CD4-positive, alpha-beta T cell treated with Interferon alpha-2 for 1 hour (primary cell): ENCODE measurements at places on chromosomes 6 and 20.

GRCh38 chr6:90669420-90669819 lies 82.5 kb upstream of the MAP3K7 start:
- no peak for DNase-seq

DNA sequence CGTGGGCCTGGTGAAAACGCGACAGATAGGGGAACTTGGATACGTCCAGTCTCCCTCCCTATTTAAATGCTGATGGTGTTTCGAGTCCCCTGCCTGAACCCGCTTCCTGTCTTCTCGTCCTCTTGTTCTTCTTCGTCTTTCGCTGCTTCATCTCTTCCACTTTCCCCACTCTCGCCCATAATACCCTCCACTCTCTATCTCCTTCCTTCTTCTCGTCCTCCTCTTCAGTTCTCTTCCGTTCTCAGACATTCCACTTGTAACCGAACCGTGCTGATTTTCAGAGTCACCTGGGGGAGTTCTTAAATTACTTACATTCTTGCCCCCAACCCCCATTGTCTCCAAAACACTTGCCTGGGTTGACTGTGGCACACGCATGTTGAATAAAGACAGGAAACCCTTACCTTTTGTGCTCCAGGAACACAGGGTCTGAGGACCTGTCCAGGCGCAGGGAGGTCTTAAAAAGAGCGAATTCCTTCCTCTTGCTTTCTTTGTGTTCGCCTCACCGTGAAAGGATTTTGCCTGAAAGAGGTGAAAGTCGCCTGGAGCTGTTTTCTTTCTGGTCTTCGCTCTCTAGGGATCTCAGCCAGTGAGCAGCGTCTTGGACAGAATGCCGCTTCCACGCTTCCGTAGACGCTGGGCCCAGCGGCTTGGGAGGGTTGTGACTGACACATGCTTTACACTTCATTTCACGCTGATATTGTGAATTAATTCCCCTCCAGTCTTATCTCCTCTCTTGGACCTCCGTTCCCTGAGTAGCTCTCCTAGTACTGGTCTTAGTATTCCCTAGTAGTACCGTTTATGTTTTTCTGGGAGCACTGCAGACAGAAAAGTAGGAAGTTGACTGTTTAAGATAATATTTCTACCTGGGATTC lies 184.0 kb downstream of the GPX5 start:
- no peak for DNase-seq

DNA sequence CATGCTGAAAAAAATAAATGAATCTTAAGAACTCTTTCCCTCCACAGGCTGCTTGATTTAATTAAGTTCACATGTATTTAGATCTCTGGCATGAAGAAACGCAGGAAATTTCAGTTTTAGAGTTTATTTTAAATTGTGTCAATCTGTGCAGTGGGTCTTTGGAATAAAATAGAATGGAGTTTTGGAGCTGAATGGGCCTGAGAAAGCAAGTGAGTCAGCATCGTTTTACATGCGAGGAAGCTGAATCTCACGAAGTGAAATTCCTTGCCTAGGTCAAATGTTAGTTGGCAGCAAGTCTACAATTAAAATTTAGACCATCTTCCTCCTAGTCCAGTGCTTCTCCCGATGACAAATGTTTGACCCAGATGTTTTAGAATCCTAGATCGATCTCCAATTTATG lies 22.4 kb downstream of the MAP7 start:
- DNase-seq, result no peak

DNA sequence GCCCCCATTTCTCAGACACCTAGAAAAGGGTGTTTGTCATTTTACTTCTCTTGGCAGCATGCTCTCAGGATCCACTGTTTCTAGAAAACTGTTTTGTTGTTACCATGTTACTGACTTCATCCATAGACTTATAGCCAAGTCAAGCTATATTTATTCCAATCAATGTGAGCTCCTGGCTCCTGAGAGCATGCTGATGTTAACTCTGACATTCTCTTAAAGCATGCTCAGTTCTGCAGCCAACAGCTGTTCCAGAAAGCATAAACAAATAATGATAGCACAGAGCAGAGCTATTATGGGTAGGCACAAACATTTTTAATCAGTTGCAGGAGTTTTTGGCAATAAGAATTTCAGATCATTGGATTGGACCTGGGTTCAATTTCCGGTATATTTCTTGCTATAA lies 92.4 kb upstream of the CEP85L start:
- DNase-seq, result no peak

- no peak for DNase-seq
Measured at GRCh38 chr6:9841886-9842725, 572.8 kb downstream of the TFAP2A start.

DNA sequence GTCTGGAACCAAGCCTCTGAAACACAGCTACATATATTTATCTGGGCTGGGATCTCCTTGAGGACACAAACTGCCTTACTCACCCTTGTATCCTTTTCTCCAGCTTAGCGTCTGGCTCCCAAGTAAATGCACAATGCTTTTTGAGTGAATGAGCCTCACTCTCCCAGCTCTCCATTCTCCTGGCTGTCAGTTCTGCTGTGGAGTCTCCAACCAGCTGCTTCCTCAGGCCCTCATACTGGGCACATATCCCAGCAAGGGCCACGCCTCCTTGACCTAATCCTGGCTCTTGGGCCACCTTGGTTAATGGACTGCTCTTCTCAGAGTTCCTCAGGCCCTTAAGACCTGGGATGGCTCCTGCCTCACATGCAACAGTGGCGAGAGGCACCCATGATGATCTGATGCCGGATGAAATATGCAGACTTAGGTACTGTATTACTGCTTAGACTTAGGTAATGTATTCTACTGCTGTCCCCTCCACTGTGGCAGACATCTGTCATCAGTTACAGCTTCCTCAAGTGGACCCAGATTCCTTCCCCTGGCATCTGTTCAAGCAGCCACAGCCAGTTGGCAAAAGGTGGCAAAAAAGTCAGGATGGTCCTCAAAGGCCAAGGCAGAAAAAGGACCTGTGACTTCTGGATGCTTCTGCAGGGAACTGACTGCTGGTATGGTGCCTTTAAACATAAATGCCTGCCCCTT lies 16.5 kb downstream of the SNHG17 start:
- no peak for DNase-seq
